SHP77 (cell line): ENCODE measurements at places on chromosomes 7 and 10.

DNA sequence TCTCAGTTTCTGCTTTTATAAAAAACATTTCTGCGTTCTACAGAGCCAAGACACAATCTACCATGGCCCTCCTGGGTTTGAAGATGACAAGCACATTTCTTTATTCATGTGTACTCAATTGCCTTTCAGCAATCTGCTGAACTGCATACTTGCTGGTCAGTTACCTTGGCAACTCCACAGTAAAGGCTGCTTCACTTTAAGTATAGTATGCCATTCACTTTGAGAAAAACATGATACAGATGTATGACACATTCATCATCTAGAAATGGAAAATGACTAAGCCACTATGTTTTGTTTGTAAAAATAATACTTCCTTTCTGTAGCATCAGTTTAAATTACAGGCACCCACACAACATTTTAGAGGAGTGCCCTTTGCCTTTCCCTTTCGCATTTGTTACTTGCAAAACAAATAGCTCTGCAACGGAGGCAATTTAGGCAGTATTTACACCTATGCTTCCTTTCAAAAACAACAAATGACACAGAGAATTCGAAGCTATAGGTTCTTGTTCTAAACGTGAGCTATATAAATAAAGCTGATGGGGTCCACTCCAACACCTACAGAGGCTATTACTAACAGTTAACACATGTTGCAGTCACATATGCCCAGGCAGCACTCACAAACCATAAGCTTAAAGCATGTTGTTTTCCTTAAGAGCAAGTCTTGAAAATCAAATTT lies 23.5 kb downstream of the SGCE start:
- DNase-seq, result no peak

- DNase-seq, result no peak
Measured at GRCh38 chr10:44854693-44855350, 56.3 kb upstream of the TMEM72 start.

GRCh38 chr10:47198221-47198620 lies 101.8 kb upstream of the GDF10 start:
- DNase-seq, result no peak

- DNase-seq, result no peak
Measured at GRCh38 chr7:46281071-46281470, 360.0 kb upstream of the IGFBP3 start.

- no peak for DNase-seq
Measured at GRCh38 chr7:124908259-124908658, 21.4 kb downstream of the POT1 start.

DNA sequence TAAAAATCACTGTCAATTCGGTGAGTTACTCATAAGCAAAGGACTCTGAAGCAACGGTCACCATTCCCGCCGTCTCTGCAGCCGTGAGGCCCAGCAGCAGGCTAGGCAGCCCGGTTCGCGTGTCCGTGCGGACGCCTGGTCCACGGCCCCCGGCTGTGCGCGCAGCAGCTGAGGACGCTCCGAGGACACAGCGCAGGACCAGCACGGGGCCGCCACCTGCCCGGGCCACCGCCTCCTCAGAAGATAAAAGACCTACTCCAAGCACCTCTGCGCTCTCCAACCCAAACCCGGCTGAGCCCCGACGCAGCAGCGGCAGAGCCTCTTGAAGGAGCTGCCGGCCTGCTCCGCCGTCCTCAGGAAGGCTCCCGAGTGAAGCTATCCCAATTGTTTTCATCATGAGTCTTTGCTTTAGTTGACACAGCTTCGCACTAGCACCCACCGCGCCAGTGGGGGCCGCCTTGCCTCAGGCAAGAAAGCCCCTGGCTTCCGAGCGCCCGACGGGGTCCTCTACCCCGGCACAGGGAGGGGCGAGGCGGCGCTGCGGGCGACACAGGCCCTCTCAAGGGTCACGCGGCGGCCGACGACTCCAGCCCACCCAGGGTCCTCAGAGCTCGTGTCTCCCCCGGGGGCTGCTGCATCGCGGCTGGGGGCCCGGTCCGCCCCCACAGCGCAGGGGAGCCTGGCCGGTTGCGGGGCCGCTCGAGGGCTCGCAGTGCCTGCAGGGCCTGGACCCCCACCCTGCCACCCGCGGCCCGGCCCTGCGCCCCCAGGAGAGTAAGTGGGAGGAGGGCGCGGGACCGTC lies 16.9 kb upstream of the GPR146 start:
- no peak for DNase-seq

- DNase-seq, result no peak
Measured at GRCh38 chr10:28805390-28805789, 128.1 kb downstream of the BAMBI start.

GRCh38 chr10:122981066-122981464 lies 864 bp downstream of the PSTK start:
- DNase-seq, result peak; percentile 12

GRCh38 chr7:48058990-48059389 lies 23.6 kb downstream of the C7orf57 start:
- DNase-seq, result no peak

GRCh38 chr7:15977663-15978062 lies 291.2 kb upstream of the MEOX2 start:
- DNase-seq, result no peak

- no peak for DNase-seq
Measured at GRCh38 chr10:126063353-126063791, 167.0 kb downstream of the FANK1 start.

DNA sequence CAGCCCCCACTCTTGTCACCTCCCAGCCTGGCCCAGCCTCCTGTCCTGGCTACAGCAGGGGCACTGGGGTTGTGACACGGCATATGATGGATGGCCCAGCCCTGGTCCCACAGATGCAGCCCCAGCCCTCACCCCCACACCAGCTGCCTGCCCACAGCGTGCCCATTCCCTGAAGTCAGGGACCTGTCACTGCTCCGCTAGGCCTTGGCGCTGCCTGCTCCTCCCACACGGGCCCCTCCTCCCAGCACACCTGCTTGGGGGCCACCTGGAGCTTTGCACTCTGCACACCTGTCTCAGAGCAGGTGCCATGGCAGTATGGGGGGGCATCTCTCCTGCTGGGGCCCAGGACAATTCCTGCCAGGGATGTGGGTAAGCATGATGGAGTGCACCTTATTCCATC lies 3.5 kb downstream of the GCK start:
- no peak for DNase-seq

DNA sequence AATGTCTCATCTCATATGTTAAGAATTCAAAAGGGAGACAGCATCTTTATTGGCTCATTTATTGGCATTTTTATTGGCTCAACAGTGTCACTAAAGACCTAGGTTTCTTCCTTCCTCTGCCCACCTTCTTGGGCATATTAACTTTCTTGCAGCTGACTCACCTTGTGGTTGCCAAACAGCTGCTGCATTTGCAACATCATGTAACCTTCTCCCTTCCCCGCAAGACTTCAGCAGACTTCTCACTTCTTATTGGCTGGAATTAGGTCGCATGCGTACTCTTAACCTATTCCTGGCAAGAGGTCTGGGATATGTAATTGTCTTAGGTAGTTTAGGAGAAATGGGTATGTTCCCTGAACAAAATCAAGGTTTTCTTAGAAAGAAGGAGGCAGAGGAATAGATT lies 263.2 kb downstream of the POU6F2 start:
- DNase-seq, result no peak

DNA sequence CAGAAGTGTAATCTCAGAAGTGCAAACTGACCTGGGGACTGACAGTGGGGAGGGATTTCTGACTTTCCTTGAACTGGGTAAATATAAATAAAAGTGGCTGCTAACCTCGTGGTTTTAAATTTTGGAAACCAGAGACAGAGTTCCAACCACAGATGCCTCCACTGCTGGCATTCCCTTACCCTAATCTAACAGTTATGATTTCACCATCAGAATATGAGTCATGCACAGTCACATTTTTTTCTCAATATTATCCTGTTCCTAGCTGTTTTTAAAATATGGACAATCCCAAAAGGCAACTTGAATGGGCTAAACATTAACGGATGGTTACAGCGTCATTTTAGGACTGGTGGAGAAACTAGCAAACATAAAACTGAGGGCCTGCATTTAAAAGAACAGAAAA lies 264.3 kb upstream of the INHBA start:
- DNase-seq, result no peak

- peak; percentile 72 for DNase-seq
Measured at GRCh38 chr7:84177758-84178412, 16.7 kb downstream of the SEMA3A start.

- DNase-seq, result no peak
Measured at GRCh38 chr7:148733496-148733895, 34.8 kb downstream of the CUL1 start.

DNA sequence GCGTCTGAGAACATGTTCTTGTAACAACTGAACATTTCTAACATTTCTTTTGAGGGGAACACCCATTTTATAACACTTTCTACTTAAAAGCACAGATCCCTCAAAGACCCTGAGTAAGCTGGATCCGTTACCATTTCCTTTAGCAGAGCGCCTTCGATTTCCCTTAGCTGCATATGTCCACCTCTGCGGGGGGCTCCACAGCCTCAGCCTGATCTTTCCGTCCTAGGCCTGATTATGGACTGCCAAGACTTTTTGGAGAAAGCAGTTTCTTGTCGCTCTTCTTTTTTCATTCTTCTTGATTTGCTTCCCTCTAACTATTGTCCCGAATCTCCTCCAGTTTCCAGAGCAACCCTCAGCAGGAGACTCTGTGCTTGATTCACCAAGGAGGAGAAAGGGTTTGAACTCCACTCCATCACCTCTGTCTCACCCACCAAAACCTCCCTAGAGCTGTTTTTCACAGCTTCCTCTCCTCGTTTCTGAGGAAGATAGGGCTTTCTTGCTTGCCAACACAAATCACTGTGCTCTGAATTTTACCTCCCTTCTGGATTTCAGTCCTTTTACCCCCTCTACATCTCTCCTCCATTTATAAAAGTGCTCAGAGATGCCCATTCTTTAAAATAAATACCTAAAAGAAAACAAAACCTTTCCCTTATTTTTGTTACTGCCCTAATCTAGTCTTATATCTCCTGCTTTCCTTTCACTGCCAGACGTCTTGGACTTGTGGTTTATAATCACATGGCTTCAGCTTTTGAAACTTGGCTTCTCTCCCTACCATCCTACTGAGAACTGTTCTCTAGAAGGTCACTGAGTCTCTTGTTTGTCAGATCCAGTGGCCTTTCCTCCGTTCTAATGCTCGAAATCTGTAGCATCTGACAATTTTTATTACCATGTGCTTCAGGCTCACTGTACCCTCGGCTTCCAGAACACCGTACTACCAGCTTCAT lies 30.5 kb upstream of the ZRANB1 start:
- no peak for DNase-seq

DNA sequence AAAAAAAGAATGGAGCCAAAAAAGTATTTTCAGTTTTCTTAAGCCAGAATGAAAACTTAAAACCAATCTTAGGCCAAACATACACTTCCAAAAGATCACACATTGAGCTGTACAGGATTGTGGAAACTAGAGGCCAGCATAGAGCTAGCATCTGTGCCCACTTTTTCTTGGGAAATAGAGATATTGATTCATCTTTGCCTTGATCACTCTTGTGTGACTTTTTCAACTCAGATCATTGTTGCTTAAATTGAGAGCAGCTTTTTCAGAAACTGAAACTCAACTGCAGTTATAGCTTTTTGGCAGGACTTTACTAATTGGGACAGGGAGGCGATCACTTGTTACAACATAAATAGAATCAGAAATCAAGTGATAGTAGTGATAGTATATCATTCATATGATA lies 132.2 kb downstream of the PRKG1 start:
- no peak for DNase-seq
